Keratinocyte (primary cell): ENCODE measurements at places on chromosomes 2 and 18.

DNA sequence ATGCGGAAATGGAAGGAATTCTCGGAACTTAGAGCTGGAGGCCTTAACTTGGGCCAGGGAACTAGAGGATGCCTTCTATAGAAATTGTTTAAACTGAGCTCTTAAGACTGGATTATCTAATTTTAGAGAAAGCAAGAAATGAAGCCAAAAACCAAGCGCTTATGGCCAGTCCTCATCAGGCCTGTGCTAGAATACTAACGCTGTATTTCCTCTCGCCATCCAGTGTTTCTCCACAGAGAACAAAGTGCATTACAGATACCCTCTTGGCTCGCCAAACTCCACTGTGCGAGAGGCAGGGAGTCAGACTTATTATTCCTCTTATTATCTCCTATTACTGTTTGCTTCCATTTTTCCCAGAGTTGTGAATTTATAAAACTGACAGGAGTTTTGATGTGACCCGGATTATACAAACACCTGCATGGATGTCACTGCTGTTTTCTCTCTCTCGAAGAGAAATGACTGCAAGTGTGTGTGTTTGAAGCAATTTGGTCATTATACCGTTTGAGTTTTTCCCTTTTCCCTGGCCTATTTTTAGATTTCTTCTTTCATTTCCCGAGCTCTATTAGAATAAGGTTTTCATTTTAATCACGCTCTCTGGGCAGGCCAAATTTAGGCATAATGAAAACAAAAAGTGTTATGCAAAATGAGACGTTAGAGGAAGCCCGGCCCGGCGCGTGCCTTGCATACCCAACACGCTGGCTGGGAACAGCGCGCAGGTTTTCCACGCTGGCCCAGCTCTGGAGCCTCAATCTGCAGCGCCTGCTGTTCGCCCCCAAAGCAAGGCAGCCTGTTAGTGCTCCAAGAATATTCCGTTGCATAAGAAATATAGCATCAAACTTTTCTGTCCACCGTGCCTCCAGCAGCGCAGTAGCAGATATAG lies 103.3 kb downstream of the ALK start:
- no peak for DNase-seq

DNA sequence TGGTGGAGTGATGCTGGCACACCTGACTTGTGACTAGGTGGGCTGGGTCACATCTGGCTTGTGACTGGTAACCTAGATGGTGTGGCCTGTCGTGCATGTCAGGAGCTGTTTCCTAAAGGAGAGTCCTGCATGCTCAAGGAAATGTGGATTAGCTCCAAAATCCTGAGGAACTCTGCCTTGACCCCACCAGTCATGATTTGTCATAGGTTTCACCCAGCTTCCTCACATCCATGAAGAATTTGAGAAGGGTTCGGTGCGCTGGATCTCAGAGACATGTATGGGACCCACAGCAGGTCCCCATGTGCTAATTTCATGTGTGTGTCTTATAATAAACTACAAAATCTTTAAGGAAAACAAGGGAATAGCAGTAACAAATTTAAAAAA lies 107.2 kb downstream of the COL6A3 start:
- DNase-seq: no peak

DNA sequence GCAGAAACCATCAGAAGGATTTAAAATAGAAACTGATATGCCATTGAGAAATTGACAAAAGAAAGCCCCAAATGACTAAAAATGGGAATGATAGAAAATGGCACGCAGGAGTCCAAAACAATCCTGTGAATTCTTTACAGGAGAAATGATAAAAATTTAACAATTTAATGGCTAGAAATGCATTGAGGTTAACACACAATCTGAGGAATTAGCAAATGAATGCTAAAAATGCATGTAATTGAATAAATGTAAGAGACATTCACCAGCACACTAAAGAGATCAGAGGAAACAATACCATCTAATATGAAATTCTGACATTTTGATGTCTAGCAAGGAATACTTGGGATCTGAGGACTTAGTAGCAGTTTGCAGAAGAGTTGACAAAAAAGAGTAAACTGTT lies 37.0 kb downstream of the MARCHF4 start:
- DNase-seq: no peak

DNA sequence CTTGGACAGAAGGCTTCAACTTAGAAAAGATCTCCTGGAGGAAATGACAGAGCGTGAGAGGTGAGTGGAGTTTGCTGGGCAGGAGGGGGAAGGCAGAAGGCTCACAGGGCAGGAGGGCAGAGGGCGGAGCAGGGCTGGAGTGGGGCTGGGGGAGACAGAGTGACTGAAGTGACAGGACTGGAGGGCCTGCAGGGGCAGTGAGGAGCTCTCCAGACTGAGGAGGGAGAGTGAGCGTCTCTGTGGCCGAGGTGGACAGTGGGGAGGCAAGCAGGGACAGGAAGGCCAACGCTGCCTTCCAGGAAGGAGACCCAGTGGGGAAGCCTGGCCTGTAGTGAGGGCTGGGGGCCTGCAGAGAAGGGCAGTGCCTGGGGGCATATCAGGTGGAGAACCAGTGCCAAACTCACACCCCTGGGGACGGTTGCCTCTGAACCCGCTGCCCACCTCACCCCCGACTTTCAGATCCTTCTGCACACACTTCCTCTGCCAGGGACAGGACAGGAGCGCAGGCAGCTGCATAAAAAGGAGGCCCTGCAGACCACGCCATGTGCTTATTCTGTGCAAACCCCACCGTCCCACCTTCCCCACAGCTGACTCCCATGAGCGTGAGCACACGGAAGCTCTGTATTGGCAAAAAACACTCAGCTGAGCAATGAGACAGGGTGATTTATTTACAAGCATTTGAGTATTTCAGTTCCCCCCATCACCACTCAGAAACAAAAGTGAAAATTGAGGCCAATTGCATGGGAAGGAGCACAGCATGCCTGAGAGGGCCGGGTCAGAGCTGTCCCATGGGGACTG lies 244.3 kb downstream of the FAM210A start:
- DNase-seq: no peak

GRCh38 chr2:86747711-86748639 lies 27.9 kb downstream of the RMND5A start:
- DNase-seq: no peak
